Gastrocnemius medialis (tissue), 4 donors: ENCODE measurements at places on chromosomes 16 and 17.
A peak's percentile ranks its signal among the peaks of the same experiment; 100 is the strongest.

GRCh38 chr16:57381791-57382534 is 9.7 kb downstream of the CX3CL1 start:
- no peak for DNase-seq

- DNase-seq, result peak; percentile 40
Observed at GRCh38 chr16:2039274-2040031, 8.2 kb downstream of the NTHL1 start.

DNA sequence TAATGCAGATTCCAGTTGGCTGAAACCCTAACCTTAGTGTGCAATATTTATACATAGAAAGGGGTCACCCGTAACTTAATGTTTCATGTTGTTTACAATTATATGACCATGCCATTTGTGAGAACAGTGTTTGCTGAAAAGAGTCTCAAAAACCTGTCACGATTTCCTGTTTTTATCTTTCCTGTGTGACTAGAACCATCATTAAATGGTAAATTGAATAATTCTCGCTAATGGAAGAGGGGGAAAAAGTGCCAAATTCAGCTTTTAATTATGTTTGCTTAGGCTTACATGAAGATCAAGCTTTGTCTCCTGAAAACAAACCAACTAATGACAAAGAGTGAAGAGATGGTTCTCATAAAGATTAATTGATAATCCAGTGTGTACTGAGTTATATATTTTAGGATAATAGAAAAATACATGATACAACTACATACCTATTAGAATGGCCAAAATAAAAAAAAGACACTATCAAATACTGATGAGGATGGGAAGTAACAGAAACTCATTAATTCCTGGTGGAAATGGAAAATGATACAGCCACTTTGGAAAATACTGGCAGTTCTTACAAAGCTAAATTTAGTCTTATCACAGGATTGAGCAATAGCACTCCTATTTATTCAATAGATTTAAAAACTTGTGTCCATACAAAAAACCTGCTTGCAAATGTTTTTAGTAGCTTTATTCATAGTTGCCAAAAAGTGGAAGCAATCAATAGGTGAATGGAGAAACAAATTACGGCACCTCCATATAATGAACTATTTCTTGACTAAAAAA is 141.7 kb downstream of the CDK5R1 start:
- DNase-seq, result no peak

GRCh38 chr17:70865993-70866804 is 696.9 kb downstream of the KCNJ2 start:
- DNase-seq, result no peak

DNA sequence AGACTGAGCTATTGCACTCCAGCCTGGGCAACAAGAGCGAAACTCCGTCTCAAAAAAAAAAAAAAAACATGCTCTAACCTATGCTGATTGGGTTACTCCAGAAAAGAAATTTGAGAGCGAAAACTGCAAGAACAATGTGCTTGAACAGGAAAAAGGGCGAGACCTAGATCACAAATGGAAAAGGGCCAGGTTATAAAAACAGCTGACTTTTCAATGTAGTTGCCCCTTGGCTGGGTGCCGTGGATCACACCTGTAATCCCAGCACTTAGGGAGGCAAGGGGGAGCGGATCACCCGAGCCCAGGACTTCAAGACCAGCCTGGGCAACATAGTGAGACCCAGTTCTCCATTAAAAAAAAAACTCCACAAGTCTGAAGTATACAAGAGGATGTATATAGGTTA is 48.8 kb downstream of the MRM3 start:
- DNase-seq, result no peak

- no peak for DNase-seq
Observed at GRCh38 chr17:28196636-28197035, 122.4 kb upstream of the TMEM97 start.

GRCh38 chr17:77332981-77333685 is 192.4 kb downstream of the SEC14L1 start:
- no peak for DNase-seq

GRCh38 chr17:64358261-64358788 is 32.3 kb downstream of the PECAM1 start:
- DNase-seq, result no peak

- no peak for DNase-seq
Observed at GRCh38 chr16:85698935-85699558, 10.3 kb upstream of the GINS2 start.

- peak; percentile 88 for DNase-seq
Observed at GRCh38 chr16:15650019-15650697, at the start of gene NDE1. Gene NDE1 (plus strand): TSS chr16:15650245. CDS start chr16:15664779, 14,534 bp downstream.

GRCh38 chr16:64361753-64362152 is 760.1 kb downstream of the CDH11 start:
- DNase-seq, result no peak

GRCh38 chr17:44558334-44558709 is 1.0 kb downstream of the FZD2 start:
- no peak for DNase-seq

DNA sequence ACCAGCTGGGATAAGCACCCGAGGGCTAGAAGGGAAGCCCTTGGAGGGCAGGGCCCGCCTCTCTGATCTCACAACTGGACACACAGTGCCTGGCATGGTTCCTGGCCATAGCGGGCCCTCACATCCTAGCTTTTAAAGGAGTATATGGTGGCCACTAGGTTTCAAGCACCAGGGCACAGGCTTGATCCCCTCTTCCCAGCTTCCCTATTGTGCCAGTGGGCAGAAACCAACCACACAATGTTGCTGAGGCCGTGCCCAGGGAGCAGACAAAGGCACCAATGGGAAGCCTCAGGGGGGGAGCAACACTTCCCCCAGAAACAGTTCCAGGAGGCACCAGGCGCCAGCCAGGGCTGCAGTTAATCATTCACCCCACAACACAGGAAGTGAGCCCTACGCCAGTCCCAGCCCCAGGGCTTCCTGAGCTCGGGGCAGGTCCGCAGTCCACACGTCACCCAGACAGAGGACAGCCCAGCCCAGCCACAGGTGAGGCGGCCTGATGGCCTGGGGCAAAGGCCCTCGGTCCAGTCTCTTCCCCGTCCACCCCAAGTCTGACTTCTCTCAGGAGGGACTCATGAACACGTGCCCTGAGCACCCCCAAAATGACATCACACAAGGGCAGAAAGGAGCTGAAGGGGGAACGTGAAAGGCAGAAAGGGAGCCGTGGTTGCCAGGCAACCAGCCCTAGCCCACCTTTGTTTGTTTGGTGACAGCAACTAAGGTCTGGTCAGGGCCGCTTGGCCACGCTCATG is 12.8 kb downstream of the SMIM5 start:
- DNase-seq, result no peak

GRCh38 chr17:50055055-50055425 is 870 bp upstream of the ITGA3 start:
- no peak for DNase-seq

DNA sequence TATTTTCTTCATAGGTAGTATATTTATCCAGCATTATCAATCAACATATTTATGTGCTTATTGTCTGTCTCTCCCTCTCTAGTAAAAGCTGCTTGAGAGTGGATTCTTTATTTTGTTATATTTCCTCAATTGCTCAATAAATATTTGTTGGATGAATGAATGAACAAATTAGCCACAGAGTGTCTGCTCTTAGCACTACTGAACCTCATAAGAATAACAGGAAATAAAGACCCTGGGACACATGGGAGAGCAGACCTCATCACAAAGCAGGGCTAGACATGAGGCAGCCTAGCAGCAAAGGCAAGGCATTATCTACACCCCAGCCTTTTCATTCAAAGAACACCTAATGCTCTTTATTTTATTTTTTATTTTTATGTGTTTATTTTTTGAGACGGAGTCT is 34.9 kb upstream of the TANC2 start:
- no peak for DNase-seq

DNA sequence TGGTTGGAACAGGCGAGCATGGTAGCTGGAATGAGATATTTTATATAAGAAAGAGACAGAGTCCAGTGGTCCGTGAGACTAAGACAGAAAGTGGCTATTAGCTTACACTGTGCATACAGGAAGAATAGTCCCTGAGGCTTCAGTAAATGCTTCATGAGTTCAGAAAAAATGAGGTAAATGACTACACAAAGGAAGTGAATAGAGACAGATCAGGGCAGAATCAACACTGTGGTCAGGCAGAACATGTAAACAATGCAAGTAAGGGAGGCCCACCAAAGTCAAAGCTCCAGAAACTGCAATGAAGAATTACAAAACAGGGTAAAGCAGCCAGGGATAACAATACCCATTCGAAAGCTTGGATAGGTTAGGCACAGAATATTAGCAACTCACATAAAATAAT is 4.8 kb downstream of the ABCA10 start:
- DNase-seq, result no peak

GRCh38 chr17:54099221-54099620 is 276.5 kb downstream of the KIF2B start:
- no peak for DNase-seq

GRCh38 chr17:79925242-79925957 is 86.2 kb upstream of the CBX4 start:
- peak; percentile 87 for DNase-seq

- peak; percentile 48 for DNase-seq
Observed at GRCh38 chr17:1241929-1242328, 28.3 kb upstream of the BHLHA9 start.

DNA sequence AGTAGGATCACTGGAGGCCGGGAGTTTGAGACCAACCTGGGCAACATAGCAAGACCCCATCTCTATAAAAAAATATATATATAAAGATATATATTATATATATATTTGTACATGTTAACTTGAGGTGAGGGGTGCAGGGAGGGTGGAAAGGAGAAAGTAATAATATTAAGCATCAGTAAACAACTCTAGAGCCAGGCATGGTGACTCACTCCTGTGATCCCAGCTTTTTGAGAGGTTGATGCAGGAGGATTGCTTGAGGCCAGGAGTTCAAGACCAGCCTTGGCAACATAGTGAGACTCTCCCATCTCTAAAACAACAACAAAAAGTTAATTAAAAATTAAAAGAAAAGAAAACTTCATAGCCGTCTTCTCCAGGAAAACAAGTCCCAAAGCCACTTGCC is 61.7 kb upstream of the SMURF2 start:
- DNase-seq, result no peak
